Stimulated activated CD8-positive, alpha-beta memory T cell treated with anti-CD3 and anti-CD28 coated beads, Interleukin-12 subunit alpha, Interleukin-12 subunit beta, amount 100 ng/mL, for 1 hour (primary cell): ENCODE measurements at places on chromosomes 16 and 17.
A peak's percentile ranks its signal among the peaks of the same experiment; 100 is the strongest.

DNA sequence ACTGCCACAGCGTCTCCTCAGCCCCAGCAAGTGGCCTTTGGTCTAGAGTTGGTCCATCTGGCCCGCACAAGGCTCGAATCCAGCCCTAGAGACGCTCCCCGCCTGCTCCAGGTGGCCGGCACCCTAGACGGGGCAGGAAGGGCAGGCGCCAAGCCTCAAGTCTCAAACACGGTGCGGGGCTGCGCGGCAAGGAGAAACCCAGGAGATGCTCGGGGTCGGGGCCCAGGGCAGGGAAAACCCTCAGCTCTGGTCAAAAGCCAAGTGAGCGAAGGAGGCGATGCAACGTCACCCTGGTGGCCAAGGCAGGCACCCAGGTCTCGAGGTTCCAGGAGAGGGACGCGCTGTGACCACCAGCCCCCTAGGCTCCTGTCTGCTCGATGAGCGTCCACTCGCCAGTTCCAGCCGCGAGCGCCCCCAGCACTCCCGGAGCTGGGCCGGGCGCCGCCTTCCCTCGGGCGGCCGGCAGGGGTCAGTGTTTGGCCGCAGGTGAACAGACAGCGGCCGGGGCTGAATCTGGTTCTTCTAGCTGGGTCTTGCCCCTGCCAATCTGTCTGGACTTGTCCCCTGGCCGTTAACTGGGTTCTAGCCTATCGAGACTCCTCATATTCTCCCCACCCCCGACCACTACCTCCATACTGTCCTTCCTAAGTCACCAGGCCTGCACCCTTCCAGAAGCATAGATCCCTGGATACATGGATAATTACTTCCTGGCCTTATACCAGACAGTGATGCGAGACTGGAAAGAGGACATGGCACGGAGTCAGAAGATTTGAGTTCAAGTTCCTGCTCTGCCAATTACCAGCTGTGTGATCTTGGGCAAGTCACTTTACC, 44.0 kb downstream of the PRAC1 start:
- peak; percentile 37 for DNase-seq

GRCh38 chr17:72458301-72458700, 337.5 kb downstream of the SOX9 start:
- DNase-seq, result no peak

GRCh38 chr16:1830213-1830612, 3.2 kb downstream of the FAHD1 start:
- no peak for DNase-seq

DNA sequence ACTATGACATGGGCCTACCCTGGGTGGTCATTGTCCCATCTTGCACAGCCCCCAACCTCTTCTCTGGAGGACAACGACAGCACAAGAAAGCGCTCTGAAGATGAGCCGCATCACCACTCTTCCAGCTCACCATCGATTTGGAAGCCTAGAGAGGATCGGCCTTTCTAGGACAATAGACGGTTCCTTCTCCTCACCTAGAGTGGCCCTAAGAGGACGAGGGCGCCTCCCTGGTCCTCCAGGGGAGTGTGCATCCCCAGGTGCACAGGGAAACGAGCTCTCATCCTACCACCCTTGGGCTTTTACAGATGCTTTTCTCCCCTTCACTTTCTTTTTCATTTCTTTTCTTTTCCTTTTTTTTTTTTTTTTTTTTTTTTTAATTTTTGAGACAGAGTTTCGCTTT, 20.3 kb upstream of the SLC52A1 start:
- DNase-seq, result no peak

- peak; percentile 93 for DNase-seq
Observed at GRCh38 chr17:28576758-28577465, at the start of gene ALDOC. TSS of gene ALDOC (minus strand) at chr17:28576895. CDS start at chr17:28575532, 1,363 bp downstream.

DNA sequence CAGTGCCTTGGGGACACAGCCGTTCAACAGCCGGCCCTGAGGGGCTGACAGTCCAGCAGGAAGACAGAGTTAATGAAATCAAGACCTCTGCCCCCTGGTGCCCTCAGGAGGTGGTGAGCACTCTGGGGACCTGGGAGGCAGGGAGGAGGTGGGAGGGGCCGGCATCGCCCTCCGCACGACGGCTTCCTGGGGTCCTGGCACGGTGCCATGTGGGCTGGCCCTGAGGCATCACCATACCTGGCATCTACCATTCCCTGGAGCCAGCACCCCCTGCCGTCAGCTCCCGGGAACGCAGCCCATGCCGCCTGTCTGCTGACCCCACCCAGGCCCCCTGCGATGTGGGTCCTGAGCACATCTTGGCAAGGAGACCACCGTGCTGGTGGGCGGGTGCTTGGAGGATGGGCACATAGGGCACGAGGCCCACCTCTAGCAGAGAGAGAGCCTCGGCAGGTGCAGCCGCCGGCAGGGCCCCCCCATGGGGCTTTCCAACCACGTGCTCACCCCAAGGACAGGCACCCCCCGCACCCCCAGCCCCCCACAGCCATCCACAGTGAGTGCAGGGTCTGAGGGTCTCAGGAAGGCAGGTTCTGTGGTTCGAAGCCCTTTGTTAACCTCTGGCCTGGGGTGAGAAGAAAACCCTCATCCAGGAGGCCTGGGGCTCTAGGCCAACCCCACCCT, 52.5 kb downstream of the ZFPM1 start:
- DNase-seq, result peak; percentile 39

DNA sequence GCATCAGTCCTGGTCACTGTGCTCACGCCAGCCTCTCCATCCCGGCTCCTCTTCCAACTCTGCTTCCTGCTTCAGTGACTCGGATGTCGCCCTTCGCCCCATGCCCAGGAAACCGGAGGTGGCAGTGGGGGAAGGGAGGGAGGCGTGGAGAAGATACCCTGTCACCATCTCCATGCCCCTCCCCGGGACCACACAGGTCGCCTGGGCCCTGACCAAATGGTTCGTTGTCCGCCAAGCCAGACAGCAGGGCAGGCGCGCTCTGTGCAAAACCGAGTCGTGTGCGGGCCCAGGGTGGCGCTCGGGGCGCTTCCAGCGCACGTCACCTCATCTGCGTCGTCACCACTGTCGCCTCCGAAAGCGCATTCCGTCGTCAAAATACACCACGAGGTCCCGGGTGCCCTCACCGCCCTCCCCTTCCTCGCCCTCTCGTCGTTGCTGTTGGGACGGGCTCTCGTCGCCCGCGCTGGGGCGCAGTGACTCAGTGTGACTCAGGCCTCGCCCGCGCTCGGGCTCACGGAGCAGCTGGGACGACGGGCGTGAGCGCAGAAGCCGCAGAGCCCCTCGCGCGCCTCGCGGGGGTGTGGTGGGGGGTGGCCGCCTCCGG, 39.2 kb downstream of the ZNF778 start:
- peak; percentile 64 for DNase-seq

DNA sequence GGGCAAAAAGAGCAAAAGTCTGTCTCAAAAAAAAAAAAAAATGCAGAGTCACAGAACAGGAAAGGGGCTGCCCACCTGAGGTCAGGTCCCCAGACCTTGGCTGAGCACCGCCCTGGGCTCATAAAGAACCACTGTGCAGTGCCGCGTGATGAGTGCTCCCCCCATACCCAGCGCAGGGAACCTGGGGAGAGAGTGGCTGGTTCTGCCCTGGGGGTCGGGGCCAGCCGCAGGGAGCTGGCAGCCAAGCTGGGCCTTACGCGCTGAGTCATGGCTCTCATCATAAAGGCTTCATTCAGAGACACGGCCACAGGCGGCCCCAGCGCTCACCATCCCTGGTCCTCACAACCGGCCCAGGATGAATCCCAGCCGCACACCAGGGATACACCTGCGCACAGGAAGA, 80.7 kb downstream of the RAB11FIP4 start:
- DNase-seq, result no peak

- no peak for DNase-seq
Observed at GRCh38 chr16:86988920-86989696, 328.1 kb downstream of the C16orf95 start.
